ENCODE measurements at places on chromosomes 6 and 20. TPM values are rescaled to one million over a fixed set of nuclear protein-coding genes. Genes with fewer than 3 reads are reported as not detected.
A peak's percentile ranks its signal among the peaks of the same experiment; 100 is the strongest.

SLC32A1 gene
- not detected for total RNA-seq

AKAP12 gene
- 9.2 TPM for total RNA-seq

FUT9 gene
- 5.2 TPM for total RNA-seq

DNA sequence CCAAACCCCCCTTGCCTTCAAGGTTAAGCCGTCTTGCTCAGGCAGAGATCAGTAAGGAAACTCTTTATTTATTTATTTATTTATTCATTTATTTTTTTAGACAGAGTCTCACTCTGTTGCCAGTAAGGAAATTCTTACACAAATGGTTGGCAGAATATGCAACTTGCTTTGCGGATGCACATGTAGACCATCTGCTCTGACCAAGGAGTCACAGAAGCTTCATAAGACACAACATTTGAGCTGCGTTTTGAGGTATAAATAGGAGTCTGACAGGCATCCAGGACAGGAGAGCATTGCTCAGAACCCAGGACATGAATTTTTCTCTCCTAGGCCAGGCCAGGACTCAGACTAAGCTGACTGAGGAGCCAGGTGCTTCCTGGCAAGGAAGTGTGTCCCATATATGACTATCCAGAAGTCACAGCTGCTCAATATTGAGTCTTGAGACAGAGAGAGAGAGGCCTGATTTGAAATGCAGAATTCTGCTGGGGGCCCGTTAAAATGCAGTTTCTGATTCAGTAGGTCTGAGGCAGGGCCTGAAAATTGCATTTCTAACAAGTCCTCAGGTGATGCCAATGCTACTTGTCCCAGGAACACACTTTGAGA is 43.9 kb downstream of the HLA-A start:
- no peak overlapping the region for H3K4me3 ChIP-seq
- no peak overlapping the region for H3K27ac ChIP-seq
- H3K36me3 ChIP-seq: no peaks in the 10 kb centered on the region
- H3K4me1 ChIP-seq: no peaks in the 10 kb centered on the region
- DNase-seq: no peak
- no peaks in the 10 kb centered on the region for H3K27me3 ChIP-seq

DNA sequence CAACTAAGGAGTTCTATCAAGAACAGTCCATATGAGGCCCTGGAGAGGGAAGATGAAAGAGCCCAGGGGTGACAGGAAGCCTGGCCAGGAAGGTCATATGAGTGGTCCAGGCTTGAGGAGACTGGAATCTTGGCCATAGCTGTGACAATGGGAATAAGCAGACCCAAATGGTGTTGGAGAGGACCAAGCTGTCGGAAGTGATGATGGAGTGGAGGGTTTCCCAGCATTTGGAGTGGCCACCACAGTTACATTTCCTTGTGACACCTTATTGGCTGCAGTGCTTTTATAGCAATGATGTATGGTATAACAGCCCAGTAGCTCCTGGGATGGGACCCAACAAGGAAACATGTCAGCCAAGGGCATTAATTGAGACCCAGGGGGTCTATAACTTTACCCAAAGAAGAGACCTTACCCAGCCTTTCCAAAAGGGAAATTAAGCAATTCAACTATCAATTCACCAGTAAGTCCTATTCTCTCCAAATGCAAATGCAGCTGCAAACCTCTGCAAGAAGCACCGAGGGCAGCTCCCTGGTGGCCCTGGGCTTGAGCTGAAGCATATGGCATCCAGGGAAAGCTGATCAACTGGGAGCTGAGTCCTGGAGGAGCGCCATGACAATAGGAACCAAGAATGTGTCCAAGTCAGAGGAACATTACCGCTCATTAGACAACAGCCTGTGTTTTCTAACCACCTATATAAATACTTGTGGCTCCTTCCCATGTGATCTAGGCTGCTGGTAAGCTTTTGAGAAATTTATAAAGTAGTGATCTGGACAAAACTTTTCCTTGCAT is 219.4 kb downstream of the SOD2 start:
- no peak overlapping the region for H3K27ac ChIP-seq
- H3K36me3 ChIP-seq: no peaks in the 10 kb centered on the region
- H3K4me1 ChIP-seq: no peaks in the 10 kb centered on the region
- H3K27me3 ChIP-seq: no peaks in the 10 kb centered on the region

DNA sequence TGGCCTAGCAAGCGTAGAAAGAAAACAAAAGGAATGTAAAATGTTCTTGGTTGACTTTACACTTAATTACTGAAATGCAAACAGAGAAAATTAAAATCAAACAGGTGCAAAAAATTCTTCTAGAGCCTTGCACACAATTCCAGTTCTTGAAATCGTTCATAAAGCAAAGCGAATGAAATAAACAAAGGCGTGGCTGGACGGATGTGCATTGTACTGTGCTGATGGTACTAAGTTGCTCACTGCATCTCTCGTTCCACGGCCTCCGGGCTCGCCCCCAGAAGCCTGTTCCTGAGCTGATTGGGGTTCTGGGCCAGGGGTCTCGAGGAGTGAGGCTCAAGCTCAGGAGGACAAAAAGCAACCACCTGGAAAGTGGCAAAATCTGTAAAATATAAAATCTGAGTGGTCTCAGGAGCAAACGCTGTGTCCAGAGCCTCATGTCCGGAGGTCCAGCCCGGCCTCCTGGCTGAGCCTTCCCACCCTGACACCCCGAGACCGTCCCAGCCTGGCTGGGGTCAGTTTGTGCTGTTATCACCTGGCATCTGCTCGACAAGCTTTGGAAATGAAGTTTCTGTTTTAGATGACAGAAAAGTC is 71.3 kb downstream of the TTLL2 start:
- H3K27ac ChIP-seq: no peak overlapping the region
- no peaks in the 10 kb centered on the region for H3K36me3 ChIP-seq
- H3K4me3 ChIP-seq: no peak overlapping the region

DNA sequence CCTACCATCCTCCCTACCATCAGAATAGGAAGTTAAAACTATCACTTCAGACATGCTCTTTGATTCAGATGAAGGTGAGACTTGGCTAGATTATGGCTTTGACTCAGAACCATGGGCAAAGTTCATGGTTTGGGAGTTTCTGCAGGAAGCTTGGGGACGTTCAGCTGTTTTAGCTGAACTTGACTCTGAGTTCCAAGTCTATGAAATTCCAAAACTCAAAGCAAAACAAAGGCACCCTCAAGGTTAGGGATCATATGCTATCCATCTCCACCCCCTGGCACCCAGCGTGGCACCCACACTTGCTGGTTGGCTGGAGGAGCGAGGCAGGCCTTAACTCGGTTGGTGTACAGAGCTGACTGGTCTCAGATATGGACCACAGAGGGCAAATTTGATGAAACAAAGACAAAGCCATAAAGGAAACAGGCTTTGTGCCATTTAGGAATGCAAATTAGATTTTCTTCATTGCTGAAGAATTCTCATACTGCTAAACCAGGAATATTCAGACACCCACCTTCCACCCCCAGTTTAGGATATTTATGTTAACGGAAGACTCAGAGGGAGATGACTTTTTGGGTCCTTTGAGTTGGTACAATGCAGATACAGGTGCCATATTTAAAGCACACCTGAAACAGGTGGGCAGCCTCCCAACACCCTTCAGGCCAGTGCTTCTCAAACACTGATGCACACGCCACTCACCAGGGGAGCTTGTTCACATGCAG is 88.4 kb upstream of the SLC22A16 start:
- H3K4me3 ChIP-seq: no peak overlapping the region
- H3K27me3 ChIP-seq: no peaks in the 10 kb centered on the region
- H3K27ac ChIP-seq: no peak overlapping the region
- no peaks in the 10 kb centered on the region for H3K4me1 ChIP-seq

DNA sequence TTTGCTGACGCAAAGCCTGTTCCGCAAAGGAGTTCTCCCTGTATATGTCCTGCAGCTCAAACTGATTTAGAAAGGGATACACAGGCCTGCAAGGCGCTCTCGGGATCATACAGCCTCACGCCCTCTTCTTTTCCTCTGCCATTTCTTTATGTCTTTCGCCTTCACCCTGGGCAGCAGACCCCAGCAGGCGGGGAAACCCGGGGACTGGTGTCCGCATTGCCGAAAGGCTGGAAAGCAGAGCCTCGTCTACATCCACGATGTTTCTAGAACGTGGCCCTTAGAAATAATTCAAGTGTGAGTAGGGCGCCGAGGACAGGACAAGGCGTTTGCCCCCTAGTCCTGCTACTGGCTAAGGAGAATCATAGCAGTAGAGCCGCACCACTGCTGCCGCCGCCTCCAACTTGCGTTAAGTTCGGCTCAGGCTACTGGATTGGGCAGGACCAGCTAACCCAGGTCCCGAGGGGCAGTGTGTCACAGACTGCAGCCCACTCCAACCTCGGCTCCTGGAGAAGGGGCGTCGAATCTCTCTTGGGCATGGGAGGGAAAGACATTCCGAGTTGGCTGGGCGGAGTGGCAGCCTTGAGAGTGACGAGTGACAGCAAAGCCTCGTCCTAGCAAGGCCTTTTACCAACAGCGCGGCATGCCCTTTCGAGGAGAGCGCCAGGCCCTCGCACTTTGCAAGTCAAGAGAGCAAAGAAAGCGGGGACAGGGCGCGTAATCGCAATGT is 2.6 kb upstream of the TBX18 start:
- no peak for DNase-seq
- no peaks in the 10 kb centered on the region for H3K36me3 ChIP-seq
- no peaks in the 10 kb centered on the region for H3K4me1 ChIP-seq
- H3K27me3 ChIP-seq: no peaks in the 10 kb centered on the region

GRCh38 chr20:36002855-36003254 is 34.5 kb downstream of the CNBD2 start:
- no peak overlapping the region for H3K27ac ChIP-seq
- H3K27me3 ChIP-seq: no peaks in the 10 kb centered on the region
- no peak overlapping the region for H3K4me3 ChIP-seq

DNA sequence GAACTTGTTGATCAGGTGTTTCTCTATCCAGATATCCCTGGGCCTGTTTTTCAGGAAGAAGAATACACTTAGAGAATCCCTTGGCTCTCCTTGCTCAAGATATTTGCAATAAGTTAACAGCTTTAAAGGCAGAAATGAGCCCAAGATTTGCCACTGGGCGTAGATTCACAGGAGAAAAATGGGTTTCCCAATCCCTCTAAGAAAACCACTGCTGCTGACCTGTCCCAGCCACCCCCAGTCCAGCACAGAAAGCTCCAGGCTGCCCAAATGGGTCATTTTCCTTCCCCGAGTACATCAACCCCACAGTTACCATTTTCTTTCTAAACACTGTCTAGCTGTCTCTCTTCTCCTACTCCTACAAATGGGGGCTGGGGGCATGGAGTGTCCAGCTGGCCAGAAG is 67.3 kb downstream of the ANKRD60 start:
- DNase-seq: no peak
- no peak overlapping the region for H3K4me3 ChIP-seq
- no peak overlapping the region for H3K27ac ChIP-seq
- no peaks in the 10 kb centered on the region for H3K36me3 ChIP-seq

DNA sequence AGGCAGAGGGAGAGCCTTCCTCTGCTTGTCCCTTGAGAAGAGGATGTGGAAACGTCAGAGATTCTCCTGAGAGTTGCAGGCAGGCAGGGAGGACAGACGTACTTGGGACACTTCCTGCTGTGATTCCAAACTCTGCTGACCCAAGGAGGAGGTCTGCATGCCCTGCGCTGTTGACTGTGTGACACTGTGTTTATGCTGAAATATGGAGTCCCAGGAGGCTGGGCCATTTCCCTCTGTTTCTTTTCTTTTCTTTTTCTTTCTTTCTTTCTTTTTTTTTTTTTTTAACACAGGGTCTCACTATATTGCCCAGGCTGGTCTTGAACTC is 63.5 kb upstream of the BHLHE23 start:
- H3K4me3 ChIP-seq: no peak overlapping the region

- no peak overlapping the region for H3K4me3 ChIP-seq
- H3K4me1 ChIP-seq: peaks cover 23% of the 10 kb centered on the region
- no peak overlapping the region for H3K27ac ChIP-seq
These were observed 28.2 kb downstream of the DSTN start for GRCh38 chr20:17598013-17598550.

GRCh38 chr6:34062815-34063214 is 83.1 kb downstream of the GRM4 start:
- H3K4me3 ChIP-seq: no peak overlapping the region
- no peak for DNase-seq
- no peaks in the 10 kb centered on the region for H3K4me1 ChIP-seq
- H3K36me3 ChIP-seq: no peaks in the 10 kb centered on the region

- no peaks in the 10 kb centered on the region for H3K4me1 ChIP-seq
- no peak overlapping the region for H3K4me3 ChIP-seq
- H3K27ac ChIP-seq: no peak overlapping the region
These were observed 374.8 kb downstream of the QKI start for GRCh38 chr6:163789199-163789810.

GRCh38 chr6:14060971-14061370 is 56.6 kb upstream of the CD83 start:
- no peak overlapping the region for H3K27ac ChIP-seq
- DNase-seq: no peak
- no peaks in the 10 kb centered on the region for H3K27me3 ChIP-seq
- H3K4me3 ChIP-seq: no peak overlapping the region
- H3K4me1 ChIP-seq: peaks cover 17% of the 10 kb centered on the region
- H3K36me3 ChIP-seq: no peaks in the 10 kb centered on the region

- no peak overlapping the region for H3K4me3 ChIP-seq
- peak overlapping the region; percentile 56 for H3K27ac ChIP-seq
- no peaks in the 10 kb centered on the region for H3K27me3 ChIP-seq
These were observed 62.2 kb downstream of the ARFGEF2 start for GRCh38 chr20:48983423-48984400.
